ENCODE measurements at places on chromosomes 12 and 14.

GRCh38 chr12:48160046-48160445 lies 2.7 kb upstream of the ASB8 start:
- DNase-seq, result no peak

GRCh38 chr12:103495469-103496456 lies at the start of gene C12orf42:
TSS of gene C12orf42 (minus strand) at chr12:103495968. CDS start at chr12:103478426, 17,542 bp downstream.
- peak; percentile 11 for DNase-seq

DNA sequence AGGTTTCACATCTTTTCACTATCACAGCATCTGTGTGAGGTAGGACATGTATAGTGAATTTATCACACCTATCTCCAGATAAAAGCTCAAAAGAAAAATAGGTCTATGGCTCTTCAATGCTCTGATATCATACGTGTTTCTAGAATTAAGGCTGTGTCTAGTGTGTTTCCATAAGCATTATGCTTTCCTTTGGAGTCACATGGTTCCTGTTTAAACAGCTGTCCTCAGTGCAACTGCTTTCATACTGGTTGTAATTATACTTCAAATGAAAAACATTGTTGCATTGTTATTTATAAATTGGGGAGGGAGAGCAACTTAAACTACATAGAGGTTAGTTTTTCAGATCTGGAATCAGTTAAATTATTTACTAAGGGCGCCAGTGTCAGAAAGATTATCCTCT lies 151.6 kb downstream of the SYT1 start:
- no peak for DNase-seq

- no peak for DNase-seq
These were observed 79.3 kb downstream of the KICS2 start for GRCh38 chr12:64142784-64143183.

- DNase-seq, result no peak
These were observed 14.9 kb upstream of the MYH7 start for GRCh38 chr14:23450379-23450778.

- peak; percentile 12 for DNase-seq
These were observed 598 bp downstream of the UBE2N start for GRCh38 chr12:93441081-93441616.

- peak; percentile 63 for DNase-seq
These were observed 446 bp upstream of the ZNF641 start for GRCh38 chr12:48351022-48351708.

DNA sequence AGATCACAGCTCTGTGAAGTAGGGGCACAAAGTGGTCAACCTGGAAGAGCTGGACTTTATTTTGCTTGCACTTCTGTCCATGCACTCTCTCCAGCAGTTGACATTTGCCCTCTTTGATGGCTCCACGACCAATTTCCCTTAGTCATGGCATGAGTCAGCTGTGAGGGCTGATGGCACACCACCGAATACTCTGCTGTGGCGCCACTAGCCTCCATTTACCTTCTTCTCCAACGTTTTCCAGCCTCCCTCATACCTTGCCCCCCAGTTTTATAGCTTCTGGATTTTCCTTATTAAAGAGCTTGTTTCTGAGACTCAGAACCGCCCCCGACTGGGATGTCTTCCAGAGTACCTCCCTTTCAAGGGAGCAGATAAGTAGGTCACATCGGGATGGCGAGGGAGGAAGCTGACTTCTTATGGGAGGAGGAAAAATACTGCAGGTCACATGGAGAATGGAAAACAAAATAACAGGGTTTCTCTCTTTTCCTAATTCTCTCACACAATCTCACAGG lies 17.6 kb downstream of the NINJ2 start:
- DNase-seq, result peak; percentile 17

- no peak for DNase-seq
These were observed 288.7 kb downstream of the RPAP3 start for GRCh38 chr12:47417121-47417520.

DNA sequence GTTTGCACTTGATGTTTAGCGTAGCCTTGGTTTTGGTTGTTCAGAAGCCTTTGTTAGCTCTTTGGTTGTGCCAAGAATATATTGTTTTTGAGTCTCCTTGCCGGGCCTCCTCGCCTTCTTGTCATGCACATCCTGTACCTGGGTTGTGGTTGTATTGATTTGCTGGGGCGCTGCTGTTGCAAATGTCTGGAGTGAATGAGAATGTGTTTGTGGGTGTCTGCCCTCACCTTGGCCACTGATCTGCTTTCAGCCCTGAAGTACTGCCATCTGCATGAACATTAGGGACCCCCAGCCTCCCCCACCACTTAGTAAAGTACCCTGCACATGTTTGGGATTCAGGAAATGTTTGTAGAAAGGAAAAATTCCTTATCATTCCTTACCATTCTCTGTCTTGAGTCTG lies 16.5 kb downstream of the PRKCH start:
- no peak for DNase-seq

DNA sequence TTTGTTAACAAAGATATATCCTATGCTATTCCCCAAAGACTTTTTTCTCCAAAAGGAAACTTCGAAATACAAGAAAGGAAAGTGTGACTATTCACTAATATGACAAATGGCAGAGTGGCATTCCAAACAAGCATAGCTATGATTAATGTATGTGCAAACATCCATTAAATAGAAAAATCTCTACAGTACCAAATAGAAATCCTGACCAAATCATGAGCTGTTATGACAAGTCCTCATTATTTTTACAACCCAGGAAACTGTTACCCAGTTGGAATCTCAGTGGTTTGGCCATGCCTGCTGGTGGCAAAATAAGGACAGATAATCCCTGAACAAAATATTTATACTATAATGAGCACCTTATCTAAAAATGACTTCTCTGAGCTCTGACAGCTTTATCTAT lies 202.1 kb downstream of the SEC23A start:
- DNase-seq, result no peak

DNA sequence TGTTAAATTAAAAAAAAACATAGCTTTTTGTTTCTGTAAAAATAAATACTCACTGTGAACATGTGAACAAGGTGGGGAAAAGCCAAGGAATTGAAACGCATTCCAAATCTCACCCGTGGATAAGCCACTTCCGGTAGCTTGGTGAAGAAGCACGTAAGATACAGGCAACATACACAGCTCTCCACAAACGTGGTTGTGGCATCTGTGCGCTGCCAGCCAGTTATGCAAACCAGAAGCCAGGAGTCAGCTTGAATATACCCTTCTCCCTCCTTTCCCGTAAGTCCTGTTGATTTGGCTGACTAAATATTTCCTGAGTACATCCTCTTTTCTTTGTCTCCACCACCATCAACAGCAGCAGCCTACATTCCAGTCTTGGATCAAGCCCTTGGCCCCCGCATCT lies 486.2 kb downstream of the VRK1 start:
- DNase-seq, result peak; percentile 7

DNA sequence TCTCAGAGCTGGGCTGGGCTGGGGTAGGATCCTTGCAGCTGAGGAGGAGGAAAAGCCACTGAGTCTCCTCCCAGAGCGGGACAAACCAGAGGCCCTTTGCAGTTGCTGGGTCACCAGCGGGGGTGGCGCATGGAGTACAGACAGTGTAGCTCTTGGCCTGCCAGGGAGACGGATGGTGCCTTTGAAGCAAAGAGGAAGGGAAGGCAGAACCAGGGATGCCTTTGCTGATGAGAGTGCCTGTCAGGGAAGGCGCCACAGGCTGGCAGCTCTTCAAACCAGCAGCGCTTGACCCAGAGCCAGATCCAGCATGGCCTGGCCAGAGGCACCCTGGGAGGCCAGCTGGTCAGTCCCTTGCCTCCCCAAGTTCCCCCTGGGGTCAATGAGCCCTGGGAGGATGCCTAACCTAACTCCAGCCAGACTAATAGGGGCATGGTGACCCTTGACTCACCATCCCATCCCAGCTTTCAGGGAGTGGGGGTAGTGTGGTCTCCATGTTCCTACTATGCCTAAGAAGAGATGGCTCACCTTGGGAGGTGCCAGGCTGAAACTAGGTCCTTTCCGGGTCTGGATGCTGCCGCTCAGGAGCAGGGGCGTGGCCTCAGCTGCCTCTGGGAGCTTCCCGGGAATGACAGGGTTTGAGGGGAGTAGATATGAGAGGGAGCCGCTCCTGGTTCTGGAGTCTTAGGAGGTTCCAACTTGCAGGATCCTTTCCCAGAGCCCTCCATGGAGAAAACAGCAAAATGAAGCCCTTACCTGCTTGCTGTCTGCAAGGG lies 19.8 kb downstream of the VASH1 start:
- no peak for DNase-seq

- DNase-seq, result no peak
These were observed 80.3 kb downstream of the SYNE2 start for GRCh38 chr14:63933110-63933509.

DNA sequence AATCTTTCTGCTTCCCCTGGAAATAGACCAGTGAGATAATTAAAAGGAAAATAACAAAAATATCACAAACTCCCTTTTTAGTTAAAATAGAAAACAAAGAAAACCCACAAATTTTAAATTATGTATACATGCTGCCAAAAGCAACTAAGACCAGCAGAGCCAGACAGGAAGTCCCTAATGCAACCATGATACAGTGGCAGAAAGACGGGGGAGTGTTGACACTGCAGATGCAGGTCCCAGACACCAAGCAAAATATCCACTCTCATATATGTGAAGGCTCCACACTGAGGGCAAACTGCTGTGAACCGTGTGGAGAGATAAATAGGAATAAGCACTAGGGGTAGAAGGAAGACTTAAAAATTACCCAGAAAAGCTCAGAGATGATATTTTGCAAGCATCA lies 401.0 kb downstream of the BTG1 start:
- DNase-seq, result peak; percentile 7

- peak; percentile 35 for DNase-seq
These were observed 363.0 kb upstream of the FKBP4 start for GRCh38 chr12:2431810-2432209.

- peak; percentile 50 for DNase-seq
These were observed 37.5 kb downstream of the CCNK start for GRCh38 chr14:99518441-99519346.

GRCh38 chr12:9925705-9926393 lies 6.3 kb downstream of the CLEC2A start:
- peak; percentile 38 for DNase-seq

- DNase-seq, result peak; percentile 21
These were observed 73.9 kb downstream of the ANO4 start for GRCh38 chr12:100868487-100868886.

DNA sequence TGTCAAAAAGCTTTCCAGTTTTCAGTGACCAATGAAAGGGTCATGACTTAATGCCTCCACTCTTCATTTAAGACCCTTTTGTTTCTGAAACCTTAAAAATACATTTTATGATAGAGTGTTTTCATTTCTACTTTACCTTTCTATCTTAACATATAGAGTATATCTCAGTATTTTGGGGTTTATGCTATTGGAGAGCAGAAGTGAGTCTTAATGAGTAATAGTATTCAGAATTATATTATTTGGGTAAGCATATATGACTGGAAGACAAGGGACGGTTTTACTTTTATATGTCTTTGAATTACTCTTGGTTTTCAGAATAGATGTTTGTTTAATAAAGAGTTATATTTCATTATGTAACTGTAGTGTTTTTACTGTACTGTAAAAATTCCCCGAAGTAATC lies 10.8 kb downstream of the ARHGAP5 start:
- no peak for DNase-seq

GRCh38 chr14:56817396-56817921 lies 7.2 kb upstream of the OTX2 start:
- no peak for DNase-seq

DNA sequence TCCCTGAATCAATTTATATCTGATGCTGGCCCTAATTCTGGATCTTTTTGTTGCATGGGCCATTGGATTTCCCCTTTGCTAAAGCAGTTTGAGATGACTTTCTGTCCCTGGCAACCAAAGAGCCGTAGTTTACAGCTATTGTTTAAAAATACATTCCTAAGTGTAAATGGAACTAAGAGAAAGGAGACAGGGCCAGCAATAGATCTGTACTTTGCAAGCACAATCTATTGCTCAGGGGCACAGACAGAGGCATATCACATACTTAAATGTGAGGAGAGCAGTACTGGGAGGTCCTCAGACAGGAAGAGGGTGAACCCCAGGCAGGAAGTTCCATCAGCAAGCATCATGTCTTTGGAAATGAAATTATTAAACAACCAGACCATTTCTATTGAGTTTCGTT lies 126.6 kb downstream of the ZFP36L1 start:
- peak; percentile 34 for DNase-seq

GRCh38 chr14:67630938-67631337 lies 11.2 kb downstream of the ARG2 start:
- no peak for DNase-seq

DNA sequence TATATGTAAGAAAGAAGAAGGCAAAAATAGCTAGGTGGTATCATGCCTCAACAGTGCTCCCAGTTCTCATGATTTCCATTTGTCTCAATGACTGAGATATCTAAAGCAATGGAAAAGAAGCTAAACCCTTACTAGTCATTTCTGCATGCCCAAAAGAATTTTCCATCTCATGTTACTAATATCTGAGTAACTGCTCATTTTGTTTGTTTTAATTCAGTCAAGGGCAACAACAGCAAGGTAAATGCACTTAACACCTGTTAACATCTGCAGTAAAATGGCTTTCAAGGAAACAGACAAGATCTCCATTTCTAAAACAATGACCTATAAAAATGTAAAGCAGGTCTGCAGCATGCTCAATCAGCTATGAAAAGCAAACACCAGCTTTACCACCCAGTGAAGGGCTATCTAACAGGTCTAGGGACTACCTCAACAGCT lies 19.4 kb upstream of the SELPLG start:
- no peak for DNase-seq

GRCh38 chr14:72583316-72584272 lies 310.3 kb downstream of the DPF3 start:
- DNase-seq, result no peak

- no peak for DNase-seq
These were observed 4.3 kb downstream of the NAP1L1 start for GRCh38 chr12:76080017-76080728.

- DNase-seq, result no peak
These were observed 32.1 kb downstream of the CRACR2A start for GRCh38 chr12:3720772-3721171.

- no peak for DNase-seq
These were observed 113.3 kb upstream of the DIO2 start for GRCh38 chr14:80324649-80325048.

- DNase-seq, result no peak
These were observed 306.8 kb downstream of the VRK1 start for GRCh38 chr14:97104029-97104428.

- DNase-seq, result peak; percentile 42
These were observed 103.9 kb upstream of the RFLNA start for GRCh38 chr12:124191024-124191359.

GRCh38 chr14:30194741-30195148 lies 267.1 kb upstream of the PRKD1 start:
- peak; percentile 96 for DNase-seq

- no peak for DNase-seq
These were observed 1095.7 kb downstream of the AACS start for GRCh38 chr12:126160912-126161311.

- DNase-seq, result no peak
These were observed 56.5 kb upstream of the BCAT1 start for GRCh38 chr12:25005376-25005775.

Measured in fibroblast of skin of scalp (primary cell).